ENCODE measurements at places on chromosomes 6 and 20.

DNA sequence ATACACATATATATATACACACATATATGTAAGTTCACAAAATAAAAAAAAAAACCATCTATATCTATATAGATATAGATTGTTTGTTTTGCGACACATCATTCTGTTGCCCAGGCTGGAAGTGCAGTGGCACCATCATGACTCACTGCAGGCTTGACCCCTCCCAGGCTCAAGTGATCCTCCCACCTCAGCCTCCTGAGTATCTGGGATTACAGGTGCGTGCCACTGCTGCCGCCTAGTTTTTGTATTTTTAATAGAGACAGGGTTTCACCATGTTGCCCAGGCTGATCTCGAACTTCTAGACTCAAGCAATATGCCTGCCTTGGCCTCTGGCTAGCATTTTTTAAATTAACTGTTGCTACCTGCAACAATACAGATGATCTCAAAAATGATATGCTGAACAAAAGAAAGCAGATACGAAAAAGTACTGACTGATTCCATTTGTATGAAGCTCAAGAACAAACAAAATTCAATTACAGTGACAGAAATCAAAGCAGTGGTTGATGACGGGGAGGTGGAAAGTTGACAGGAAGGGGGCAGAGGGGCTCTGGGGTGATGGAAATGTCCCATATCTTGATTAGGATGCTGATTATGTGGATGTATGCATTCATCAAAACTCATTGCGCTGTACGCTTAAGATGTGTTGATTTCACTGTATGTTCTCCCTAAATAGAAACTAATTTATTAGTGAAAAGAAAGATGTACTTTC is 49.6 kb downstream of the ATXN1 start:
- DNase-seq = no peak

GRCh38 chr6:92159046-92159445 is 1260.3 kb downstream of the EPHA7 start:
- no peak for DNase-seq

DNA sequence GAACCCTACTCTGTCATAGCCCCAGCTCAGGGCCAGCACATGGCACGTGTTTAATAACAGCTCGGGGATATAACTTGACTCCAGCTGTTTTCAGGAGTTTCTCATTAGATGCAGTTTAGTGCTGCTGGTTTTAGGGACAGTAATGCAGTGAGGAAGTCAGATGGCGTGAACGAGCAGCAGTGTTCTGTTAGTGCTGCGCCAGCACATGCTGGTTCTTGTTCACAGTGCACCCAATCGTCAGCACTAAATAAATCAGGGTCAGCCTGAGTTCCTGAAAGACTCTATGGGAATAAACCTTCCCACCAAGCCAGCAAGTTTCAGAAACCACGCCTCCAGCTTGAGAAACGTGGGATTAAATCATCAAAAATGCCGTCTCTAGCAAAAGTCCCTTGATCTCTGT is 235.9 kb upstream of the SUPT3H start:
- no peak for DNase-seq

GRCh38 chr6:30061858-30062458 is 893 bp downstream of the POLR1H start:
- DNase-seq = peak; percentile 39

GRCh38 chr6:36430351-36430750 is 12.3 kb downstream of the PXT1 start:
- DNase-seq = no peak

GRCh38 chr6:116313101-116313776 is 33.5 kb upstream of the TSPYL1 start:
- DNase-seq = no peak

DNA sequence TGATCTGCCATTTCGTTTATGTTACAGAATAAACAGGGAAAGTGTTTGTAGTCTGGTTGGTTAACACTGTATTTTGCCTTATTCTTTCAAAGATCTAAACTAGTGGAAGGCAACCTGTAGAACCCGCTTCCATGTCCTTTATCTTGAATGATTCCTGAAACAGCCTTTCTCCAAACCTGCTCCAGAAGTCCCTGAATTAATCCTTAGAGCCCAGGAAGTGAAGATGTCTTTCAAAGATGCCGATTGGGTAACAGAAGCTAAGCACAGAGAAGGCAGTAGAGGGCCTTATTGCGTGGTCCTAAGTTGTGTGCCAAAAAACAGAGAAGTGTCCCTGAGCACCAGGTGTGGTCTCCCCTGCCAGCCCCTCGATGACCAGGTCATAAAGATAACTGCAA is 19.2 kb upstream of the ZSCAN16 start:
- DNase-seq = no peak

DNA sequence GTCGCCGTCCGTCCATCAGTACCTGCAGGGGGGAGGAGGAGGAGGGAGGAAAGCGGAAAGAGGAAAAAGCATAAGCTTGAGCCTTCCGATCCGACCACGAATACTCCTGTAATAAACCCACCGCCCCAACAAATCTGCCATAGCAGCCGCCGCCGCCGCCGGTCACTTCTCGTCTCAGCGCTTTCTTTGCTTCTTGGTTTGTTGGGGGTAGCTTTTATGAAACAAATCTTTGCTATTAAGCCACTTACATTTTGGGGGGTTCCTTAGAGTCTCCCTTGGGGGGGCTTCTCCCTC is 277 bp downstream of the ADGRB3 start:
- DNase-seq = no peak

- DNase-seq = no peak
Measured at GRCh38 chr6:7542874-7543624, 1.6 kb downstream of the DSP start.

DNA sequence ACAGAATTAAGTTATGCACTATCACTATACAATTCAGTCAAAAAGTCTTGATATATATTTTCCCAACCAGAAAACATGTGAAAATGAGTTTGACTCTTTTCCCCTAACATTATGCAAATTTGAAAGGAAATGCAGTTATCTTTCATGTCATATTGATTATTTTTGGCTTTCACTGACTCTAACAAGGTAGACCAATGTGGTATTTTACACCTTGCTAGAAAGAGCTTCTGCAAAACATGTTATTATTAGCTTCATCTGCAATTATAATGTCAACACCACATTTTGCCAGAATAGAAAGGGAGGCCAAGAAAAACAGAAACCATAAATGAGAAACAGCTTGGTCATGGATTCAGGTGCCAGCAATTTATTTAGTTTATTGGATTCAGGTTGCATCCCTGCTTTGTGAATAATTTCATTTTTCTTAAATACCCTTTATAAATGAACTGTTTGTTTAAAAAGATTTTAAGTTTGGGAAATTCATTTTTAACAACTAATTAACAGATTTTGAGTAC is 226.1 kb upstream of the GJE1 start:
- no peak for DNase-seq

- DNase-seq = no peak
Measured at GRCh38 chr20:38180781-38181180, 15.7 kb upstream of the TGM2 start.

DNA sequence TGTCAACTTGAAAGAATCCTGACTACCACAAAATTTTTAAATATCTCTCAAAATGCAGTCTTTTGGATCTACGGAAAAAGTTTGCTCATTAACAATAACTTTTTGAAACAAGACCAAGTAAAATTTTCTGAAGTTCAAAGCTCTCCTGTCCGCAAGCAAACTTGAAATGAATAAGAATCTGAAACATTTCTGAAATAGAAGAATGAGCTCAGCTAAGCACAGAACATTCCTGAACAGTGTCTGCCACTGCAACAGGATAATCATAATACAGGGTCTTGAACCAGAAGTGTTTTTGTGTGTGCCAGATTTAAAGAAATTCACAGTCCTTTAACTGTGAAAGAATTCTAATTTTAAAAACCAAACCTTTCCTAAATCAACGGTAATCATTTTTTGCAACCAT is 49.1 kb upstream of the TASP1 start:
- no peak for DNase-seq

DNA sequence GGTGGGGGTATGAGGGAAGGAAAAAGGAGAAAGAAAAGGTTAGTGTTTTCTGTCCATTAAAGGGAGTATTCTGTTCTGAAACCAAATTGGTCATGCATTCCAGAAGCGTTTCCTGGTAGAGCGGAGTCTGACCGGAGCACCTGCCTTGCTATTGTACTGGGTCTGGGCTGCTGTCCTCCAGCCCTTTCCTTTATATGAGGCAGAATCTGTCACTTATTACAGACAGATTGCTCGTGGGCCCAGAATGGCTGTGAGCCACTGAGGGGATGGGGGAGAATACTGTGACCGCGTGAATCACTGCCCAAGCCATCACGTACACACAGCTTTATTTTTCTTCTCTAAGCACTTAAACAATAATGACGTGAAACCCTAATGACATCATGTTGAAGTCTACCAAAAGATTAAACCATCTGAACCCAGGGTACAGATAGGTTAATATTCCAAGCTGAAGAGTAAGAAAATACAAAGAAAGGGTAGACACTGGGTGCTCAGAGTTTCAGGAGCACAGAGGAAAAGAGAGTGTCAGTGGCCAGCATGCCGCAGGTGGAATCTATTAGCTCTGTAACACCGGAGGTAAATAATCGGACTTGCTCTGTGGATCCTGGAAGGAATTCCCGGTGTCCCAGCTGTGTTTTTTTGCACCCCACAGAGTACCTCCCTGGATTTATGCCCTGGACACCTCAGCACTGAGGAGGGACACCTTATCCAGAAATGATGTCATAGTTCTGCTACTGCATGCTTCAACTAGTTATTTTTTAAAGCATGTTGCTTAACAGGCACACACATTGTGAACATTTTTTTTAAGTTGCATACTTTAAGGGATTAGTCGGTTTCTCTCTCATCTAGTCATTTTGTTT is 573.3 kb downstream of the PKHD1 start:
- no peak for DNase-seq

- no peak for DNase-seq
Measured at GRCh38 chr6:103872233-103872632, 987.5 kb downstream of the HACE1 start.

- no peak for DNase-seq
Measured at GRCh38 chr6:12842658-12843057, 126.1 kb downstream of the PHACTR1 start.

- DNase-seq = no peak
Measured at GRCh38 chr20:44349349-44349748, 6.2 kb upstream of the HNF4A start.

GRCh38 chr6:105750089-105750488 is 336.0 kb upstream of the PRDM1 start:
- DNase-seq = no peak

DNA sequence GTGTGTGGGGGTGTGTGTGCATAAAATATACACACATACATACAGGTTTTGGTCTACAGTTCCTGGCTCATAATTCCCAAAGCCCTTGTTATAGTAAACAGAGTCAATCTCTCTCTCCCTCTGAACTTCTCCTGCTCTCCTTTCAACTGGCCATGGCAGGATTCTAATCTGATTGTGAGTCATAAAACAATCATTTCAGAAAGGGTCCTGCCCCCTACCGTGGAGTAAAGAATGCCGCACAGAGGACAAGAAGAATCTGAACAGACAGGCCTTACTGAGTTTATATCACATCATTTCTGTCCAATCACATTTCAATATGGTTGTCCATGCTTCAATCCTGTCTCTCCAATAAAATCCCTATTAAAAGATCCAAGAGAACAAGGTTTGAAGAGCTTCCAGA is 416.9 kb downstream of the FRK start:
- no peak for DNase-seq

DNA sequence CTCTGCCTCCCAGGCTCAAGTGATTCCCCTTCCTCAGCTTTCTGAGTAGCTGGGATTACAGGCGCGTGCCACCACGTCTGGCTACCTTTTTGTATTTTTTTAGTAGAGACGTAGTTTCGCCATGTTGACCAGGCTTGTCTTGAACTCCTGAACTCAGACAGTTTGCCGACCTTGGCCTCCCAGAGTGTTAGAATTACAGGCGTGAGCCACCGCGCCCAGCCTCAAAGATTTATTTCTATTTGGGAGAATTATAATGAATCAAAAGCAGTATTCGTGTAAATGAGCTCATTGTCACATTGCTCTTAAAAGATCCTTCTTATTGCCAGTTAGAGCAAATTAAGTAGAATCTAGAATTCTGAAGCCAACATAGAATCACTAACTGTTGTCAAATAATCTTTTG is 9.4 kb upstream of the ZNF343 start:
- DNase-seq = no peak

GRCh38 chr20:49385465-49385864 is 97.0 kb downstream of the KCNB1 start:
- DNase-seq = no peak

- DNase-seq = peak; percentile 32
Measured at GRCh38 chr6:150641398-150642139, 41.9 kb downstream of the PLEKHG1 start.

- DNase-seq = no peak
Measured at GRCh38 chr20:59242714-59243626, 57.4 kb upstream of the EDN3 start.

GRCh38 chr6:32785781-32786533 is 22.6 kb upstream of the HLA-DQB2 start:
- peak; percentile 60 for DNase-seq

- DNase-seq = no peak
Measured at GRCh38 chr6:112947507-112947906, 600.4 kb downstream of the RFPL4B start.

GRCh38 chr6:70651326-70651905 is 16.3 kb upstream of the SMAP1 start:
- DNase-seq = no peak

DNA sequence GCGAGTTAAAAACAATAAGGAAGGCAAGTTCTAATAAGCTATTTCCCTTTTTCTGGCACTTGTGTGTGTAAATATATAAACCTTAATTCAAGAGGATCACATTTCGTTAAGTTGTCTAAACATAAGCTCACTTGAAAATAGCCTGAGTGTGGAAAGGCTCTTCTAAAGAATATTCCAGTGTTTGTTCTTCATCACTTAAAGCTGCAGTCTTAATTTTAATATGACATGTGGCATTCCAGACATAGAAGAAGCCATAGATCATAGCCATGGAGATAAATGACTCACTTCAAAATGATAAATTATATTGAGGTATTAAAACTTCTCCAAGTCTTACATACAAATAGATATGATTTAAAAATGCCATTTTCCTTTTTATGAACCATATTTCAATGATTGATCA is 42.1 kb downstream of the IYD start:
- DNase-seq = no peak

DNA sequence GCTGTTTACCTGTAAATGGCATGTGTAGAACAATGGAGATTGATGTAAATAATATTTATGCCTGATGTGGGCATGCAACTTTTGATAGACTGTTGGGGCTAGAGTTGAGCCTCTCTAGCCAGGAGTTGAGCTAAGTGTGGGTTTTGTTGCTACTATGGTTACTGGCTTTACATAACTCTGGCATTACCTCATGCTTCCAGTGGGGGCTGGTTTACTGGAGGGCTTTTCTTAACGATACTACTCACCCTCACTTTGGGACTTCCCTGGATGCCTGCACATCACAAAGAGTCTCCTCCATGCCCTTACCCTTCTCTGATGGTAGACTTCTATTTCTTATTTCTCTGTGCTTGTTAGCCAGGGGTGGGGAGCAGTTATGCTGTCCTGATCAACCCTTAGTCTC is 524.6 kb upstream of the CDH4 start:
- DNase-seq = no peak

DNA sequence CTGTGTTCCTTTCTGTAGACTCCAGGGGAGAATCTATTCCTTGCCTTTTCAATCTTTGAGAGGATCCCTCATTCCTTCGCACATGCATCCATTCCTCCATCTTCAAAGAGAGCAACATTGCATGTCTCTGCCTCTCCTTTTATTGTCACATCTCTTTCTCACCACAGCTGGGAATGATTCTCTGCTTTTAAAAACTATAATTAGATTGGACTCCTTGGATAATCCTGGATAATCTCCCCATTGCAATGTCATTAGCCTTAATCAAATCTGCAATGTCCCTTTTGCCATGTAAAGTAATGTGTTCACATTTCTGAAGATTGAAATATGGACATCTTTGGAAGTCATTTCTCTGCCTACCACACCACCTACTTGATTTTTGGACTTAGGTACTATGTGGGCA is 750.1 kb downstream of the COL12A1 start:
- no peak for DNase-seq

All from midbrain (tissue), 1 donor.